ENCODE measurements at places on chromosomes 1 and 21. TPM values are rescaled to one million over a fixed set of nuclear protein-coding genes. Genes with fewer than 3 reads are reported as not detected.

Gene CNR2
- not detected for total RNA-seq

Gene ASTN1
- not detected for total RNA-seq

Gene FCRLA
- total RNA-seq, result not detected

Gene MEAF6
- total RNA-seq, result 76.7 TPM

Gene BEST4
- total RNA-seq, result not detected
